ENCODE measurements at places on chromosomes 12 and 14. TPM values are rescaled to one million over a fixed set of nuclear protein-coding genes. Genes with fewer than 3 reads are reported as not detected.

GRCh38 chr12:82745063-82745674 is 58.5 kb downstream of the TMTC2 start:
- no peak for DNase-seq

DNA sequence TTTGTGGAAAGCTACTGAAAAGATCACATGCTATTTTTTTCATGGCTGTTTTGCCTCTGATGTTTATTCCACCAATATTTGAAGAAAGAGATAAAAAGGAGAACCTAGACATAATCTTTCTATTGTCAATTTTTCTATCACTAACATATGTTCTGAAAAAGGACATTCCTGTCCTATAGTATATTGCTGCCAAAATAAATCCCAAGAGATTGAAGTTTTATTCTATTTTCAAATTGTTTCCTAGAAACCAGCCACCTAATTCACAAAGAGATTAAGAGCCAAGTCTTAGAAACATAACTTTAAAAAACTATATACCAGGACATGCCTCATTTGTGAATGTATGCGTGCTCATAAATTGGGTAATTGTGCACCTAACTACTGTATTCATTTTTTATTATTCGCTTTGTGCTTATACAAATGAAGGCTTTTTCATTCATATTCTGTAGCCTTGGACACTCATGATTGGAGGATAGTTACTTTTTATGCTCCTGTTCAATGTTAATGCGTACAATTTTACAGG is 200.7 kb downstream of the FUT8 start:
- no peak for DNase-seq

DNA sequence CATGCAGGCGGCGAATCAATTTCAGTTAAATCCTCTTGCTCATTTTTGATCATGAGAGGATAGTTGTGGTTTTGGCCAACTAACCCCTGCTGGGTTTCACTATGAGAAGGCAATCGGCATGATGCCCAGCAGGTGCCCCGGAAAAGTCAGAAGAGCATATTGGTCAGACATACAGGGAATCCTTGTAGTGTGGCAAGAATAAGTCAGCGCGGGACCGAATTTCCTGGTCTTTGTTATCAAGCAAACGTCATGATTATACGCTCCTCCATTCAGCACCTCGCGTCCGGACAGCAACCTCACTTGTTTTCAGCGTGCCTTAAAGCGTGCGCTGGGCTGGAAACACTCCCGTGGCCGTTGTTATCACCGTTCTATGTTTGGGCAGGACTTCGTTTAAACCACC is 1.8 kb downstream of the TBC1D30 start:
- no peak for DNase-seq

GRCh38 chr12:124995200-124995961 is 1.9 kb downstream of the BRI3BP start:
- DNase-seq, result no peak

DNA sequence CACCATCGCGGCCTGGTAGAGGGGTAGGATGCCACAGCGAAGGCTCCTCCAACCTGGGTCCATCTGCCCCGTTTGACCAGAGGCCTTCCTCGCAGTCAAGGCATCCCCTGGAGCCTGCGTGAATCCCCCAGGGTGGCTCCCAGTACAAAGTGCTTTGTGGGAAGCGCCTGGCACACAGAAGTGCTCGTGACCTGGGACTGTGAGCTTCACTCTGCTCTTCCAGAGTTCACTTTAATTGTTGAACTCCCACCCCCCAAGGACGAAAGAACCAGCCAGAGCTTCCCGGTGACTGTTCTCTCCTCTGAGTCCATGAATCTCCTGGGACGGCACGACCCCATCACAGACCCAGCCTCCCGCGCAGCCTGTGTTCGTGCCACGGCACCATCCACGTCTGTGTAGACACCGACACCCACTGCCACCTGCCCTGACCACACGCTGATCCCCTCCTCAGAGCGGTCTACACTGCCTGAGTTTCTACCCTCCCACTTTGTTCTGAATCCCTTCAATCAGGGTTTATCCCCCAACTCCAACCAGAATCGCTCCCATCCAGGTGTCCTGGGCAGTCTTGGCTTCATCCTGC is 15.9 kb downstream of the P2RX2 start:
- DNase-seq, result no peak

DNA sequence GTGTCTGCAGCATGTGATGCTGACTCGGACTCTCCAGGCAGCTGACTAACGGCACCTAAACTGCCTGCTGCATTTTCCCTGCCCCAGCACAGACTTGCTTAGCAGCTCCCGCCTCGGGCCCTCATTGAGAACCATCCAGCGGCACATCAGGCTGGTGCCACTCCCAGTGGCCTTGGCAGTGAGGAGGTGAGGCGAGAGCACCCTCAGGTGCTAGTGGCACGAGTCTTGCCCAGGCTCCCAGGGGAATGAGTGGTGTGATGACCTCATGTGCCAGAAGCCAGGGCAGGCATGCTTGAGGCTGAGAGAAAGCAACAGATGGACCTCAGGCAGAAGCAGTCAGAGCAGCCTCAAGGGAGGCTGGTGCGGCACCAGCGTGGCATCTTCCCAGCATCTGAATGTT is 60.2 kb downstream of the PRKCH start:
- DNase-seq, result no peak

DNA sequence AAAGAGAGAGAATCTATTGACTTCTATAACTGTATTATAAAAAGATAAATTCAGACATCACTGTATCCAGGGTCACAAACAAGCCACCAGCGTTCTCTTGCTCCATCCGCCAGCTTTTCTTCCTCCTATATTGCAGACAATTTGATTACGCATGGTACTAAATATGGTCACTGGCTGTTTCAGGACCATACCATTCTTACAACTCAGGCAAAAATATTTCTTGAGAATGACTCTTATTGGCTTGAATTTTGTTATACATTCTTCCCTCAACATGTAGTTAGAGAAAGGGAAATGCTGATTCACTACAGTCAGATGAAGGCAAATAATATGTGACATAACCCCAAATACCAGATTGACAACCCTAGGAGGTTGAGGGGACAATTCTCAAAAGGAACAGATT is 101.3 kb downstream of the SLC6A15 start:
- DNase-seq, result no peak

- no peak for DNase-seq
These were observed 139.4 kb downstream of the SLC15A4 start for GRCh38 chr12:128684352-128684751.

DNA sequence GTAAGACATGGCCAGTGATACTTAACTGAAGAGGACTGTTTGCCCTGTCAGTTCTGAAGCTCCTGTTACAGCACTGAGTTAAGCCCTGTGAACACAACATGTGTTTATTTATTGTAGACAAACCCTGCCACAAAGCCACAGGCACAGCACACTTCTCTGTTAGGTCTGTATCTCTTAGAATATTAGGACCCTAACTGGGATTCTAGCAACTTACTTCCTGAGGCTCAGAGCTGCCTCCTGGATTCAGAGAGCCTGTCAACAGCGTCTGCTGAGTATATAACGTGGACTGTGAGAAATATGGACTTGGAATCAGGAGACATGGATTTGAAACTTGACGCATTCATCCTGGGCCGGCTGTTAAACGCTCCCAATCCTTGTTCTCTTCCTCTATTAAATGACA is 135.0 kb upstream of the HIF1A start:
- DNase-seq, result no peak

GRCh38 chr14:100031506-100032281 is 33.5 kb upstream of the EVL start:
- DNase-seq, result peak; percentile 37

- no peak for DNase-seq
These were observed 687 bp upstream of the RPS29 start for GRCh38 chr14:49586673-49587460.

- no peak for DNase-seq
These were observed 209.4 kb upstream of the PRICKLE1 start for GRCh38 chr12:42798811-42799438.

DNA sequence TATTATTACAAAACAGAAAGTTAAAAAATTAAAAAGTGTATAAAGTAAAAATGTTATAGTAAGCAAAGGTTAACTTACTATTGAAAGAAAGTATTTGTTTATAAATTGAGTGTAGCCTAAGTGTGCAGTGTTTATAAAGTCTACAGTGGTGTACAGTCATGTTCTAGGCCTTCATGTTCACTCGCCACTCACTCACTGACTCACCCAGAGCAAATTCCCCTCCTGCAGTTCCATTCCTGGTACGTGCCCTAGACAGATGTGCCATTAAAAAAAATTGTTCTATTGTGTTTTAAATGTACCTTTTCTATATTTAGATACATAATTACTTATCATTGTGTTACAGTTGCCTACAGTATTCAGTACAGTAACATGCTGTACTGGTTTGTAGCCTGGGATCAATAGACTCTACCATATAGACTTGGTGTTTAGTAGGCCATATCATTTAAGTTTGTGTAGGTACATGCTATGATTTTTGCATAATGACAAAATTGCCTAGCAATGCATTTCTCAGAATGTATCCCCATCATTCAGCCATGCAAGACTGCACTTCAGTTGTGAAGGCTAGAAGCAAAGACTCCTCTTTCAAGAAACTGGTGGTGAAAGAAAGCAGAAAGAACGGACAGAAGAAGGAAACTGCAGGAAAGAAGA is 100.6 kb downstream of the DACT1 start:
- no peak for DNase-seq

GRCh38 chr12:20885116-20885515 is 74.6 kb downstream of the SLCO1B3 start:
- DNase-seq, result no peak

- DNase-seq, result no peak
These were observed 12.8 kb downstream of the RITA1 start for GRCh38 chr12:113198296-113198695.

DNA sequence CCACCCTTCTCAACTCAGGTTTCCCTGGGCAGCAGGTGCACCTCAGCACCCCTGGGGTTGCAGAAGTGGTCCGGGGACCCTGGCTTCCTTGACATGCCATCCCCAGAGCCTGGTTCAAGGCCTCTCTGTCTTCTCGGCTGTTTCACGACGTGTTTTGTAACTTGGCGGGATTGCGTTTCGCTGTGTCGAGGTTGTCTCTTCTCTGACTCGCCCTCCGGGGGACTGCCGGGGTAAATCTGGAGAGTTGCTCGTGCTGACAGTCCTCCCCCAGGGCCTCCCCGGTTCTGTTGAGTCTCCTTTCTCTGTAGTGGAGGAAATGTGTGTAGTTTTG is 25.6 kb downstream of the MEG3 start:
- no peak for DNase-seq

- DNase-seq, result no peak
These were observed 59.1 kb downstream of the ANKRD9 start for GRCh38 chr14:102450206-102451063.

- DNase-seq, result peak; percentile 25
These were observed 130.3 kb upstream of the DNM1L start for GRCh38 chr12:32548691-32549281.

DNA sequence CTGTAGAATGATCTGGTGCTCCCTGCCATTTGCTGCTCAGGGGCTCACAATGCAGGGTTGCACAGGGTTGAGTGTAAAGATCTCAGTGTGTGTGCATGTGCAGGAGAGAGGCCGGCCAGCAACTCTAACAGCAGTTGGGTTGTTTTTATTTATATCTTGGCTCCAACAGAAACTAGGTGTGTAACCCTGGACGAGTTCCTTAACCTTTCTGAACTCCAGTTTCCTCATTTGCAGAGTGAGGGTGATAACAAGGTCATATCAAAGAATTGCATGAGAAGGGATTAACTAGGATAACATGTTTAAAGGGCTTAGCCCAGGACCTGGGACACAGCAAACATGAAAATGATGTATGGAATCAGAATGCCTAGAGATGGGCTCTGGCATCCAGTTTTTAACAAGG is 14.8 kb upstream of the JDP2 start:
- no peak for DNase-seq

DNA sequence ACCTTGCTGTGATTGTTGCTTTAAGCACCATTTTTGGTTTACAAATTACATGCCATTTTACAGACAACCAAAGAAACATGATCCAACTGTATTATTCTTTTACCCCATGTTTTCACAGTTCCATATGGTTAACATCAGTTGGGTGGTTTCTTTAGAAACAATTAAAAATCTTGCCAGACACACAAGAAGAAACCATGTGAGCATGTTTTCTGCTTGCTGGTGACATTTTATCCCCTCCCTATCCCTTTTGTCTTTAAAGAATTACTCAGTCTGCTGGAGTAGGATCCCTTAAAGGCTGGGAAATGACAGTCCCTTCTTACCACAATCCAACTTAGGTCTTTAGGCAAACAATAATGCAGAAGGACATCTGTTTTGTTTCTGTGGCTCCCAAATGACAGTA is 121.8 kb upstream of the PLXNC1 start:
- no peak for DNase-seq

DNA sequence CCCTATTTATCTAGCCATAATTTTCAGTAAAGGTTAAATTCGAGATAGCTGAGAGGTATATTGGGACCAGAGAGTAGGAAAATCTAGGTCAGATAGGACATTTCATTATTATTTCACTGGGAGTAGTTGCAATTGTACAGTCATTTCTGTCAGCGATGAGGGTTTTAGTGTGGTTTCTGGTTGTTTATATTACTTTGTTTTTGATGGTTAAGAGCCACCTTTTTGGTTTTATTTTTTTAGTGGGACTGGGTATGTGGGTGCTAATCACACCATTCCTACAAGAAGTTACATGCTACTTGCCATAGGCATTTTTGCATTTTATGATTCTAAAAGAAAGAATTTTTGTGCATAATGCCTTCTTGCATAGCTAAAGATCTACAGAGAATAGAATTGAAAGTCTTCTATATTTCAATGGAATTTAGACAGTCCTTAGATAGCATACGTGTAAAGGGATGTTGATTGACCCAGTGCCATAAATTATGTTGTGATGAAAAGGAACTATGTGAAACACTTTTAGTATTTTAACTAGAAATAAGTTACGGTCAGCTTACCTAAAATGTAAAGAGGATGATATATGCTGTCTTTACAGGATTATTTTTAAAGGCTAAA is 85.2 kb downstream of the KTN1 start:
- DNase-seq, result no peak

GRCh38 chr12:14920475-14921126 is 17.7 kb downstream of the ERP27 start:
- DNase-seq, result no peak

Gene TAS2R50
- 1.5 TPM for total RNA-seq

Gene OTOGL
- total RNA-seq, result 0.81 TPM

Gene KRT7
- total RNA-seq, result 105 TPM

Gene MLXIP
- total RNA-seq, result 50.3 TPM

Gene BCL11B
- total RNA-seq, result 6.2 TPM

Gene NID2
- total RNA-seq, result 21.0 TPM

Gene HVCN1
- total RNA-seq, result 14.5 TPM

Gene KLRB1
- total RNA-seq, result 1.6 TPM

Gene FLRT2
- 20.1 TPM for total RNA-seq

Gene CHST11
- 79.3 TPM for total RNA-seq

Gene ASB2
- 48.3 TPM for total RNA-seq

Gene SCNN1A
- total RNA-seq, result 16.4 TPM

All from thoracic aorta (tissue), 2 donors.